ENCODE measurements at places on chromosomes 7 and 10. TPM values are rescaled to one million over a fixed set of nuclear protein-coding genes. Genes with fewer than 3 reads are reported as not detected.

- DNase-seq = peak; percentile 95
Measured at GRCh38 chr10:92822060-92822634, 26.2 kb upstream of the EXOC6 start.

GRCh38 chr7:119482209-119482608 is 790.8 kb upstream of the KCND2 start:
- DNase-seq = no peak

DNA sequence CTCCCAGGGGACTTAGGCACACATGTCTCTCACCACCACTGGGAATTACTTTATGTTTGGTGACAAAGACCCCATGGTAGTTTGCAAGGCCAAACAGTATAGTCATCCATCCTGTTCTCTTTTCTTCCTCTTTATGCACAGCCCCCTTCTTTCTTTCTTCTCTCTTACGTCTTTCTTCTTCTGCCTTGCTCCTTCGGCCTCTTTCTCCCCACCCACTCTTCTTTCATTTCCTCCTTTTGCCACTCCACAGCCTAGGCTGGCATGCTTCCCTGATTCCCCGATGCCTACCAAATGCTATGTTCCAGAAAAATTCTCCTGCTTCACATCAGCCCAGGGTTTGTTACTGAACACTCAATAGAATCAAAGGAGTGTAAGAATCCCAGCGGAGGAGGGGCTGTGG is 62.4 kb upstream of the MKLN1 start:
- DNase-seq = no peak

GRCh38 chr10:114523876-114524275 is 119.6 kb upstream of the AFAP1L2 start:
- no peak for DNase-seq

DNA sequence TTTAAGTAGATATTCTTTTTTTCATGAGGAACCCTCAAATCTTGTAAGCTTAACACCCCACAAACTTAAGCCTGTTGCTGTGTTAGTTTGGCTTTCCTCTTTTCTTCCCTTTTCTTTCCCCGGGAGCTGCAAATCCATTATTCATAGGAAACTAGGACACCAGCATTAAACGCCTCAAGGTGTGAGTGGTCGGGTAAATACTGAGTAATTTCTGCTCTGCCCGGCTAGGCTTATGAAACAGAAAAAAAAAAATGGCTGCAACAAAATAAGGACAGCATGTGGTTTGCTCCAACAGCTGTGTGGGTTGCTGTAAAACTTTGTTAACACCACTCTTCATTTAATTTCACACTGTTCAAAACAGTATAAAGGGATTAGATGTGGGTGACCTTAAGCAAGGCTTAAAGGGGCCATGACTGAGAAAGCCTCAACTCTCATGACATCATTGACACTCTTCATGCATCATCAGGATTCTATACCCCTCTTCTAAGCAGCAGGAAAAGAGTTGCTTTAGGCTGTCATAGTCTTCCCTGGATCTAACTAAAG is 104.1 kb downstream of the AOAH start:
- DNase-seq = no peak

GRCh38 chr7:17706275-17706674 is 234.0 kb downstream of the SNX13 start:
- no peak for DNase-seq

DNA sequence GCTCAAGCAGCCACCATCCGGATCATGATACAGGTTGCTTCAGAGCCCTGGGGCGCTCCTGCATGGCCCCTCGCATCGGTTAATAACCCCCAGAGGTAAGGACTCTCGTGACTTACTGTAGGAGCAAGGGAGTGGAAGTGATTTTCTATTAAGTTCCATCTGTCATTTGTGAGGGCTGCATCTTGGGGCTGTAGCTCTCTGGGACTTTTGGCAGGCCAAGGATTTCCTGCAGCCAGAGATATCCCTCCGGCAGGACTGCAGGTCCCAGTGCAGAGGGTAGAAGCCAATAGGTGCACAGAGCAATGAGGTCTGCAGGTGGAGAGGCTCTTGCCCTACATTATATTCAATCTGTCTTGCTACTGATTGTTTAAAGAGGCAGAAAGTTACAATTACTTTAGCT is 356.8 kb upstream of the ADARB2 start:
- DNase-seq = no peak

- DNase-seq = no peak
Measured at GRCh38 chr7:69208848-69209247, 389.4 kb upstream of the AUTS2 start.

- DNase-seq = no peak
Measured at GRCh38 chr7:112770051-112770450, 20.1 kb downstream of the TMEM168 start.

DNA sequence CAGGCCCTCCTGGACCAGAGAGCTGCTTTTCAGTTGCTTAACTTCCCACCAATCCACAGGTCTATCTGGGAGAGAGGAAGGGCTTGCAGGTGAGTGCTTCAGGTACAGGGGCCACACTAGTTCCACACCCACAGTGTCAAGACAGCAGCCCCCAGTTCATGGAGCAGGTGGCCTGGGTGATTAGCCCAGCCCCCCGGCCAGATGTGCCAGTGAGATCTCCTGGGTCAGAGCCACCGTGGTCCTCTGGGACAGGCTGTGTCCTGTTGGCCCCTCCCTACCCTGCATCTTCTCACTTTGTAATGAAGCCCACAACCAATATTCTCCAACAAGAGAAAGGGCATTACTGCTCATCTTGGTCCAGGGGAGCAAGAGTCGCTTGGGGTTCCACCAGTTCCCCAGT is 30.6 kb downstream of the DRGX start:
- DNase-seq = no peak

The TAS2R5 gene
- total RNA-seq = 0.36 TPM

The UCMA gene
- not detected for total RNA-seq

The NCF1 gene
- not detected for total RNA-seq

The GSTO2 gene
- 2.3 TPM for total RNA-seq

The MMP21 gene
- not detected for total RNA-seq

The RET gene
- 0.18 TPM for total RNA-seq

The BAIAP2L1 gene
- total RNA-seq = 2.2 TPM

The CFAP69 gene
- total RNA-seq = 0.72 TPM

The KCNIP2 gene
- not detected for total RNA-seq

All from IMR-90 (cell line).